Breast epithelium (tissue), 4 donors: ENCODE measurements at places on chromosomes 4 and X. TPM values are rescaled to one million over a fixed set of nuclear protein-coding genes. Genes with fewer than 3 reads are reported as not detected.

The CT55 gene
- total RNA-seq = not detected

GRCh38 chr4:124290678-124291077 lies 421.9 kb downstream of the ANKRD50 start:
- no peak for DNase-seq

The CSAG2 gene
- total RNA-seq = not detected

GRCh38 chrX:77900688-77901087 lies 1.4 kb downstream of the COX7B start:
- no peak for DNase-seq

The MAGEA8 gene
- not detected for total RNA-seq

- no peak for DNase-seq
Measured at GRCh38 chrX:80765220-80765625, 44.5 kb downstream of the BRWD3 start.

The MAGEA12 gene
- not detected for total RNA-seq

- DNase-seq = no peak
Measured at GRCh38 chrX:17579026-17579425, 158.3 kb upstream of the SCML1 start.

DNA sequence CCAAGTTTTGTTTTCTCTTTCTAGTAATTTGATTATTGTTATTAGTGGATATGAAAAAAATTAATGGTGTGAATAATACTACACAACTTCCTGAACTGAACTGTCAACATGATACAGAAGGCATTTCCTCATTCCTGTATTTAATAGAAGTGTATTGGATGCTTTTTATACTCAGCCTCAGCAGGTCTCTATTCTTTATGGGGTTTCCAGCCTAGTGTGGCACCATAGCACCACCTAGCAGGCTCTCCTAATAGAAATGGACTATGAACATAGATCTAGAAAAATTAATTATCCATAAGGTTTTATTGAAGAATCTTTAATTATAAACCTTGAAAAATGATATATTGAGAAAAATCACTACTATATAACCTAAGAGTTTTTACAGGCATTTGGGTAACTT lies 52.4 kb downstream of the GLRB start:
- no peak for DNase-seq

The TCP11X2 gene
- total RNA-seq = not detected

The CFI gene
- 15.8 TPM for total RNA-seq

The CXorf49 gene
- total RNA-seq = not detected

The GCNA gene
- 2.3 TPM for total RNA-seq

DNA sequence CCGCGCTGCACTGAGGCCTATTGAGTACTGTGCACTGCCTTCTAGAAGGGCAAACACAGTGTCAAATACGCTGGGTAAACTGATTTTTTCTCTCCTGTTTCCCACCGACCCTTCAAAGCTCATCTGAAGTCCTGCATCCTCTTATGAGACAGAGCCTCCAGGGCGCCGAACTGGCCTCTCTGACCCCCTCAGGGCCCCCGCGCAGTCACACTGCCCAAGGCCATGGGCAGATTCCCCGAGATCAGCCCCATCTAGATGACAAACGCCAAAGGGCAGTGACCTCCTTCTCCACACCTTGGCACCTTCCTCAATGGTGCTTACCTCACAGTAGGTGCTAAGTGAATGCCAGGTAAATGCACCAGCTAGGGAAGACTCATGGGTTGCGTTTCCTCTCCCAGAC lies 34.4 kb downstream of the CHST7 start:
- no peak for DNase-seq

DNA sequence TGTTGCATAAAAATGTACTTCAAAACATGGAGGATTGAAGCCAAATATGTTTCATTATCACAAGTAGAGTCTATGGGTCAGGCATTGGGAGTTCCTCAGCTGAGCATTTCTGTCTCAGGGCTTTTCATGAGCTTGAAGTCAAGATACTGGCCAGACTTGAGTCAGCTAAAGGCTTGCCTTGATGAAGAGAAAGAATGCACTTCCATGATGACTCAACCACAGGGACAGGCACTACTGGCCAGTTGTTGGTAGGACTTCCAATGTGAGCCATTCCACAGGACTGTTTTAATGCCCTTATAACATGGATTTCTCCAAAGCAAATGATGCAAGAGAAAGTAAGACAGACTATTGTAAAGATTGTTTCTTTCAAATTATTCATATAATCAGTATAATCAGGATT lies 895.6 kb downstream of the RAB28 start:
- DNase-seq = no peak

- DNase-seq = no peak
Measured at GRCh38 chr4:24704149-24704548, 91.2 kb upstream of the SOD3 start.

The F8 gene
- 30.2 TPM for total RNA-seq

- DNase-seq = no peak
Measured at GRCh38 chrX:31036895-31037294, 34.9 kb downstream of the FTHL17 start.

DNA sequence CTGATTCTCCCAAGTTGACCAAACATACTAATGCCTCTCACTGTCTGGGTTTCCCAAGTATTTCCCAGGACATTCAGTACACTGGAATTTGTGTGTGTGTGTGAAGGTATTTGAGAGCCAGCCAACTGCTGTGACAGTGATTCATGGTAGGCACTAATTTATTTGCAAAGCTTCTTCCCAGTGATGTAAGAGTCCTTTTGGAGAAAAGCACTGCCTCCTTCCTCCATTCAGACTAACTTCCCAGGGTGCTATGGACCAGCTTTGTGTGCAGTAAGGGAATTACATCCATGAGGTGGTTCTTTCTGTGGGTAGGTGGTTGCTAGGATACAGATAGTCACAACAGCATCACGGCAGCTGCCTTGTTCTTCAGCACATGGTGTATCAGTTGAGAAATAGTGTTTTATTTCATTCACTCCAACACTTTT lies 8.7 kb downstream of the EGF start:
- no peak for DNase-seq

The PWWP3B gene
- 7.0 TPM for total RNA-seq

The SCARB2 gene
- 160 TPM for total RNA-seq

The SLC25A4 gene
- total RNA-seq = 21.4 TPM

GRCh38 chr4:137076908-137077307 lies 455.4 kb downstream of the PCDH18 start:
- DNase-seq = no peak

DNA sequence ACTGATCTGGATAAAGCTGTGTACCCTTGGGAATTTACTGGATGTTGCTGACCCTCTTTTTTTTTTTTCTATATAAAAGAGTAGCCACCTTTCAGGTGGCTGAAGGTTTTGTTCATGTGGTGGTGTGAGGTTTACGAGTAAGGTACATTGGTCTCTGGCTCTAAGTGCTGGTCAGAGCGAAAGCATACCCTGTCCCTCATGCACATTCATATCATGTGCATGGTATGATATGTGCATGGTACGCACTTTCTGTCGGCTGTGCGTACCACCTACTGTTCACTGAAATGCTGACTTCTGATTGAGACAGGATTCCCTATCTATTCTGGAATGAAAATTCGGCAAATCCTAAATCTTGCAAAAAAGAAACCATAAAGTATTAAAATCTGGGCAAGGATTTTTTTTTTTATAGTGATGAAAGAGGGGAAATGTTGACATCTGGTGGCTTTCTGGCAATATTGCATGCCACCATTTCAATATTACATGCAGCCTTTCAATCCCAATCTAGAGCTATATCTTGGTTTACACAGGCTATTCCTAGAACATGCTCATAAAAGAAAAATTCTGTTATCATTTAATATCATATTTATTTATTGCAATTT lies 32.8 kb downstream of the FAM149A start:
- no peak for DNase-seq

GRCh38 chrX:125378770-125379169 lies 59.1 kb downstream of the TEX13C start:
- DNase-seq = no peak

The NDST3 gene
- not detected for total RNA-seq

DNA sequence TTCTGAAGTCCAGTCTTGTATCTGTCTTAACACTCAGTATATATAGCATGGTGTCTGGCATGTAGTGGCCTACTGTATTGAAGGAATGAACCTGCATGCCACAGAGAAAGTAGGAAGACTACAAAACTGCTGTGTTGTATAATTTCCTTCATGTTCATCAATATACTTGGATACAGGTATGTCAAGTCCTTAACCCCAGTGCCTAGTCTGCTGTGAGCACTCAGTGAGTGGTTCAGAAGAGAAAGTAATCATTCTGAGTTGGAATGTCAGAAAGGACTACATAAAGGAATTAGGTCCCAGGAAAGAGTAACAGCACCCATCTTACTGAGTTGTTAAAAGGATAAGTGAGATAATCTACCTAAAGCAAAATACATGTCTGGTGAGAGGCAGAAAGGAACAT lies 32.0 kb downstream of the ABCE1 start:
- no peak for DNase-seq

The SSX4B gene
- not detected for total RNA-seq

The PITX2 gene
- not detected for total RNA-seq

The GPRASP3 gene
- 1.8 TPM for total RNA-seq

The SNCA gene
- total RNA-seq = 15.4 TPM

- no peak for DNase-seq
Measured at GRCh38 chr4:64559571-64559970, 150.3 kb upstream of the TECRL start.

- DNase-seq = no peak
Measured at GRCh38 chrX:133495464-133496391, 80.4 kb upstream of the GPC4 start.

The CENPVL2 gene
- not detected for total RNA-seq

DNA sequence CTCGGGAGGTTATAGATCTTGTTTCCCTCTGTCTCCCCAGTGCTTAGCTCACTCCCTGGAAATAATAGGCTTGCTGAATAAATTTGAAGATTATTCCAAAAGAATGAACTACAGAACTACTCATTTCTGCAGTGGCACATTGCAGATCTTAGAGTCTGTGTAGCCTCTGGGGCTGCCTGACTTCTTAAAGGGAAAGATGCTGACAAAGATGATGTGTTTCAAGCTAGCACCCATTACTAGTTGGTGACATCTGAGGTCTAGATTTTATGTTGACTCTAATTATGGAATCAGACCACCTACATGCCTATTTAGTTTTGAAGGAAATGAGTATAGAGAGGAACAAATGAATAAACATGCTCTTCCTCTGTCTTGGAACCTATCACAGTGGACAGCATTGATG lies 123.7 kb upstream of the KCNIP4 start:
- DNase-seq = no peak

- DNase-seq = no peak
Measured at GRCh38 chr4:79160962-79161361, 164.9 kb downstream of the NAA11 start.

The GRXCR1 gene
- not detected for total RNA-seq

- no peak for DNase-seq
Measured at GRCh38 chr4:113221990-113222389, 172.5 kb downstream of the ANK2 start.

- DNase-seq = no peak
Measured at GRCh38 chrX:9440116-9440844, 24.6 kb upstream of the TBL1X start.

- peak; percentile 43 for DNase-seq
Measured at GRCh38 chr4:8838961-8839431, 32.6 kb downstream of the HMX1 start.

The ERVMER34-1 gene
- 2.8 TPM for total RNA-seq

The DCLK2 gene
- total RNA-seq = 4.0 TPM

The NR3C2 gene
- 39.5 TPM for total RNA-seq

DNA sequence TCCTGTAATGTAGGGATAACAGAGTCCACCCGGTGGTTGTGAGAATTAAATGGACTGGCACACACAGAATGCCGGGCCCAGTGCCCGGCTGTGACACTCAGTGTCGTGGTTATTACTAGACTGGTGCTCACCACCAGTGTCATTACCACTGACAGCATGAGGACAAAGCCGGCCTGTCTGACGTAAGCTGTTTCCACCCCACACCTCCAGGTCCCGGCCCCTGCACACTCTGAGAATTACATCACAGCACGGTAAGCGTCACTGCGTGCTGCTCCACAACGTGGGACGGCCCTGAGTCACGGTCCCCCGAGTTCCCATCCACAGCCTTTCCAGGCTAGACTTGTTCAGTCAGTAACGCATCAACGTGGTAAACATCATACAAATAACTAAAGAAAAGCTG lies 22.9 kb downstream of the FAT1 start:
- DNase-seq = peak; percentile 76

DNA sequence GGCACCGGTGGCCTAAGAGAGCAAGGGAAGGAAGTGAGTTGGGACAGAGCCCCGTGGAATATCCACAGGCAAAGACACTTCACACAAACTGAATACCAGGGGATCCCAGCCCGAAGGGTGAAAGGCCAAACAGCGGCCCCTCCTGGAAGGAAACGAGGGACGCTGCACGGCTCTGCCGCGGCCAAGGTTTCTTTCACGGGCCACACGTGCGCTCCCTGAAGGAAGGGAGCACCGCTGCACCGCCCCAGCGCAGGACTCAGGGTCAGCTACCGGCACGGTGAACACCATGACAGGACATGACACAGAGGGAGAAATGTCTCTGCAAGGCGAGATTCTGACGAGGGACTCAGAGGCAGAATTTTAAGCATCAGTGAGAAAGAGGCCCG lies 31.5 kb upstream of the GTPBP6 start:
- no peak for DNase-seq

GRCh38 chrX:24448762-24449250 lies 16.3 kb upstream of the PDK3 start:
- DNase-seq = no peak

DNA sequence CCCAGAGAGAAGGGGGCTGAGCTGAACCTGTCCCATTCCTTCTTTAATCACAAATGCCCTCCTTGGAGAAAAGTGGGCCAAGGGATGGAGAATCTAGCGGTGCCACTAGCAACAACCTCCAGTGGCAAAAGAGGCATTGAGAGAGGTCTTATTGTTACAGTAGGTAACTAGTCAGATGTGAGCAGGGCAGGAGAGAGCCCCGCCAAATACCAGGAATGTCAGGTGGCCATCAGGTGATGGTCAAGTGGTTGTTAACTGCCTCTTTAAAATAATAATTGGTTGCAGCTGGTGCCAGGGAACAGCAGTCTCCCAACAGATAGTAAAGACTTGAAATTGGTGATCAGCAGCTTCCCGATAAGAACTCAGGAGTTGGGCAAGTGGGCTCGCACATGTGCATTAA lies 116.1 kb downstream of the EVC2 start:
- DNase-seq = no peak

The COL4A5 gene
- 75.1 TPM for total RNA-seq

The DRP2 gene
- total RNA-seq = under 0.01 TPM

GRCh38 chr4:109648266-109648996 lies 54.8 kb downstream of the CASP6 start:
- no peak for DNase-seq

DNA sequence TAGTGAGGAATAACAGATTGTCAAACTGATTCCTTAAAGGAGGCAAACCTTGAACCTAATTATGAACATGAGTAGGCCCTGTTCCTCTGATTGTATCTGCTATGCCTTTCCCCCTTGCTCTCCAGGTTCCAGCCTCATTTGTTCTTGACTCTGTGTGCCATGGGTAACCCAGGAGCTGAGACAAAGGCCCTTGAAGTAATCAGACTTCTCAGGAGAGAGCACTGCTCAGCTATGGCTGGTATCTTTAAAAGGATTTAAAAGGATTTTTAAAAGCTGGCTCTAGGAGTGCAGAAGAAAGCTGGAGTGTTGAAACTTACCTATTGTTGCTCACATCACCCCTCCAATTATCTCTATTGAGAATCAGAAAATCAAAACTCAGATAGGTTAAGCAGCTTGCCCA lies 1565.5 kb upstream of the AGA start:
- no peak for DNase-seq

The PPA2 gene
- 70.9 TPM for total RNA-seq

The DKK2 gene
- 1.6 TPM for total RNA-seq

The MAMLD1 gene
- total RNA-seq = 2.8 TPM
